Activated T-helper 2 cell treated with anti-CD3 and anti-CD28 coated beads, Interferon-gamma antibody, Interleukin-2, Interleukin-4, amounts not matched to agents 10 μg/mL and 5 μg/mL and 100 μg/mL, durations not matched to agents 14 hours and 24 hours and 36 hours (primary cell): ENCODE measurements at places on chromosomes 12 and 14. TPM values are rescaled to one million over a fixed set of nuclear protein-coding genes. Genes with fewer than 3 reads are reported as not detected.

Gene PLEK2
- total RNA-seq: 0.37 TPM in 1 of 2 replicates, not detected in the other

Gene KRT6A
- not detected in 2 replicates for total RNA-seq

Gene ESRRB
- total RNA-seq: 0.23 TPM in 2 replicates

Gene C12orf54
- total RNA-seq: not detected in 2 replicates

Gene OR4K1
- total RNA-seq: not detected in 2 replicates

Gene MGAT2
- 57.0 and 57.9 TPM in 2 replicates for total RNA-seq

Gene RFLNA
- total RNA-seq: not detected in 2 replicates

Gene GARIN6
- not detected in 2 replicates for total RNA-seq

Gene BICDL1
- total RNA-seq: 127 and 130 TPM in 2 replicates

Gene ACSS3
- not detected in 2 replicates for total RNA-seq

Gene RHOJ
- total RNA-seq: not detected in 2 replicates

Gene TMEM229B
- 0.71 and 0.75 TPM in 2 replicates for total RNA-seq

Gene CCDC197
- 0.11 TPM in 1 of 2 replicates, not detected in the other for total RNA-seq

Gene LRTM2
- 0.07 and 0.09 TPM in 2 replicates for total RNA-seq

Gene MSI1
- 1.4 and 3.5 TPM in 2 replicates for total RNA-seq

Gene STYK1
- total RNA-seq: not detected in 2 replicates

Gene WNT1
- 0.60 and 0.66 TPM in 2 replicates for total RNA-seq

Gene IKZF4
- total RNA-seq: 34.8 and 35.5 TPM in 2 replicates

Gene PROX2
- total RNA-seq: 0.05 and 0.34 TPM in 2 replicates

Gene ORMDL2
- 58.6 and 59.2 TPM in 2 replicates for total RNA-seq

Gene CLECL1
- total RNA-seq: 16.8 and 17.2 TPM in 2 replicates

Gene TIMELESS
- 43.7 and 45.6 TPM in 2 replicates for total RNA-seq

Gene TPI1
- total RNA-seq: 1,708 and 1,711 TPM in 2 replicates

Gene POP5
- total RNA-seq: 64.3 and 65.7 TPM in 2 replicates

Gene TTC8
- total RNA-seq: 2.1 and 3.1 TPM in 2 replicates

Gene LRIG3
- total RNA-seq: 0.21 TPM in 2 replicates

Gene ETFRF1
- 7.6 and 9.8 TPM in 2 replicates for total RNA-seq

Gene BTBD7
- 16.5 and 17.9 TPM in 2 replicates for total RNA-seq

Gene SERPINA9
- total RNA-seq: not detected in 2 replicates

Gene ZCCHC8
- total RNA-seq: 38.6 and 39.7 TPM in 2 replicates

Gene ZNF268
- 12.7 and 17.2 TPM in 2 replicates for total RNA-seq

Gene ERP27
- 3.2 and 4.7 TPM in 2 replicates for total RNA-seq

Gene TMEM52B
- total RNA-seq: not detected in 2 replicates

Gene TCL1B
- total RNA-seq: not detected in 2 replicates

Gene VRTN
- not detected in 2 replicates for total RNA-seq

Gene KRT83
- total RNA-seq: not detected in 2 replicates

Gene RNASE7
- not detected in 2 replicates for total RNA-seq

Gene PARPBP
- total RNA-seq: 27.0 and 27.4 TPM in 2 replicates

Gene ITPR2
- total RNA-seq: 49.3 and 49.6 TPM in 2 replicates

Gene BMP4
- not detected in 2 replicates for total RNA-seq

Gene GDF3
- not detected in 2 replicates for total RNA-seq

Gene SALL2
- total RNA-seq: 2.6 and 2.7 TPM in 2 replicates

Gene ADAMTS20
- not detected in 2 replicates for total RNA-seq

Gene KLRC2
- 0.25 and 0.39 TPM in 2 replicates for total RNA-seq

Gene INSM2
- total RNA-seq: not detected in 2 replicates

Gene PSMC1
- 162 and 167 TPM in 2 replicates for total RNA-seq

Gene BEGAIN
- total RNA-seq: 3.4 and 3.5 TPM in 2 replicates

Gene DNAJC22
- total RNA-seq: 0.09 TPM in 1 of 2 replicates, not detected in the other

Gene MYF6
- not detected in 2 replicates for total RNA-seq

Gene FUT8
- 110 and 124 TPM in 2 replicates for total RNA-seq

Gene TBK1
- 34.1 and 35.3 TPM in 2 replicates for total RNA-seq

Gene AICDA
- total RNA-seq: not detected in 2 replicates

Gene CCDC177
- total RNA-seq: 0.05 TPM in 1 of 2 replicates, not detected in the other

Gene SMCO2
- total RNA-seq: 1.3 and 1.4 TPM in 2 replicates

Gene PLBD1
- not detected in 2 replicates for total RNA-seq

Gene ETNK1
- 120 and 122 TPM in 2 replicates for total RNA-seq

Gene KRT75
- not detected in 2 replicates for total RNA-seq

Gene LUM
- not detected in 2 replicates for total RNA-seq

Gene FOXN4
- total RNA-seq: not detected in 2 replicates
